ENCODE measurements at places on chromosomes 1 and 21.

- DNase-seq = no peak
These were observed 40.5 kb downstream of the C1orf198 start for GRCh38 chr1:230827801-230828200.

DNA sequence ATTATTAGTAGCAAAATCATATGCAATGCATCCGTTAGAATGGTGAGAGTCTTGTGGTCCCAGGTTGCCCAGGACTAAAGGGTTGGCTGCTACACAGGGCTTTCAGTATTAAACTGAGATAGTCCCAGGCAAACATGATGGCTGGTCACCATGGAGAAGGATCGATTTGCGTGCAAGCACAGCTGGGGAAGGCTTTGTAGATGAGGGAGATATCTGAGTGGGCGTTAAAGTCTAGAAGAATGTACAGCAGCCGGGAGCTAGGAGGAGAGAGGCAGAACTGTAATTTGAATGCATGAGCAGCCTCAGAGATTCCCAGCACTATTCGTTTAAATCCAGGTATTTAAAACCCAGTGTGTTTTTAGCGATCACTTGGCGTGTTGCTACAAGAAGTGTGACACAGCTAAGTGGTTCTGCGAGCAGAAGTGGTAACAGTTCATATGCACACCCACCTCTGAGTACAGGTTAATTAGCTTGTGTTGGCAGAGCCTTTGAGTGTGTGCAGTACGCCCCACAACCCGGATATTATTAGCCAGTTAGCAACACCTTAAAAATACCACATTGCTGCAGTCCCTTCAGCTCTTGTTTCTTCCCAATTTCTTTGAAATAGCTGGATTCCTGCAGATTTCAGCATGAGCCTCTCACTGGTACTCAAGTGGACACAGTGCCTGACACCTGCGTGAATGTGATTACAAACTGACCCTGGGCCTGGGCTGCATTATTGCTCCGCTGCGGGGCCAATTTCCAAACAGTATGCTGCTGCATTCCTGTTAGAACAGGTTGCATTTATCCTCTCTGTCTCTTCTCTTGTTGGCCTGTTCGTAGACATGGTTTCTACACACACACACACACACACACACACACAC lies 67.2 kb upstream of the SCAF4 start:
- DNase-seq = no peak

GRCh38 chr1:65105596-65105995 lies 42.4 kb upstream of the AK4 start:
- DNase-seq = no peak

DNA sequence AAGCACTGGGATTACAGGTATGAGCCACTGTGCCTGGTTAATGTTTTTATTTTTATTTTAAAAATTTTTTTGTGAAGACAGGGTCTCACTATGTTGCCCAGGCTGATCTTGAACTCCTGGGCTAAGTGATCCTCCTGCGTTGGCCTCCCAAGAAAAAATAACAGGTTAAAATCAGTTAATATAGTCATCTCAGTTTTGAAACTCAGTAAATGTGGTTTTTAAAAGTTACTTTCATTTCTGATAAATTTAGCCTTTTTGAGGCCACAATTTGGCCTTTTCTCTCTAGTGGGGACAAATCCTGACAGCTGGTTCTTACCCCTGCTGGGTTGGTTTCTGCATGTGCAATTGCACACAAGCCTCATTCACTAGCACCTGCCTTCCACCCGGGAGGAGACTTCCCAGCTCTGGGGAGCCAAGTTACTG lies 13.3 kb downstream of the PMF1 start:
- no peak for DNase-seq

GRCh38 chr1:2462819-2463218 lies 13.3 kb upstream of the PLCH2 start:
- no peak for DNase-seq

- DNase-seq = peak; percentile 63
These were observed 529 bp downstream of the EGLN1 start for GRCh38 chr1:231421546-231421970.

- DNase-seq = no peak
These were observed 8.8 kb upstream of the ETV3 start for GRCh38 chr1:157147037-157147436.

GRCh38 chr1:43271186-43272118 lies 1.7 kb downstream of the TMEM125 start:
- no peak for DNase-seq

- DNase-seq = peak; percentile 99
These were observed 94.0 kb upstream of the KIF26B start for GRCh38 chr1:245060684-245061374.

DNA sequence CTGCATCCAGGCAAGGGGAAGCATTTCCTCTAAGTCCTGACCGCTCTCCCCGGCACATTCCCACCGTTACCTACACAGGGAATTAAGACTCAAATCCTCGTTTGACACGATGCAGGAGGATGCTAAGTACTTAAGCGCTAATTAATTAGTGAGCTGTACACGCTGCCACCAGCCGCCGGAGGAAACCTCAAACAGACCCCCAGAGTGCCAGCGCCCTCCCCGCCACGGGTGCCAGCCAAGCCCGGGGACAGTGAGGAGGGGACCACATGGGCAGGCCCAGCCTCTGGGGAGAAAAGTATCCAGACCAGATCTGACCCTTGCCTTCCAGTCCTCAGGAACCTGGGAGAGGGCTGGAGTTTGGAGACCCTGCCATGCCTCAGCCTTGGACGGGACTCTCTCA lies 17.4 kb upstream of the CASZ1 start:
- DNase-seq = no peak

DNA sequence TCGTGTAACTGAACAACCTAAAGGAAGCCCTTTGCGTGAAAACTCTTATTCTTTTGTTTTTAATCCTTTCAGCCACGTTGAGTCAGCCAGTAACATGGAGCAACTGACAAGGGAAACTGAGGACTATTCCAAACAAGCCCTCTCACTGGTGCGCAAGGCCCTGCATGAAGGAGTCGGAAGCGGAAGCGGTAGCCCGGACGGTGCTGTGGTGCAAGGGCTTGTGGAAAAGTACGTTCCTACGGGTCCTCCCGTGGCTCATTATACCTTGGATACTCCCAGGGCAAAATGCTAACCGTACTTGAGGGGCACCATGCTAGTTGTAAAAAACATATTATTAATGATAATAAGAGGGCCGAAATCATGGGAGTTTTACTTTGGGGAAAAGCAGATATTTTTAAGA lies 49.4 kb downstream of the LAMC2 start:
- DNase-seq = no peak

DNA sequence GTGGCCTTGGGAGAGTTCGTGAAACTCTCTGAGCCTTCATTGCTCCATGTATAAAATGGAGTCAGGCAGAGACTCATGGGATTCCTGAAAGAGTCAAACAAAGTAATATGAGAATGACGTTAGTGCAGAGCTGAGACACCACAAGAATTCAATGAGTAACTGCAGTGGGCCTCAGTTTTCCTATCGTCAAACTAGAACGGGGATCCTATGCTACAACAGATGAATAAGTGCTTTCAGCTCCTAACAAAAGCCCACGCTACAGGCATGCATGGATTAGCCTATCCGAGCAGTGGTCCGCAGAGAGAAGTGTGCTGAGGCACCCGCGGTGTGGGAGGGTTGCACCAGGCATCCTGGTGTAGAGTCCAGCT lies 124.7 kb downstream of the SYF2 start:
- DNase-seq = no peak

- DNase-seq = no peak
These were observed 66.6 kb upstream of the CACHD1 start for GRCh38 chr1:64403331-64403730.

GRCh38 chr1:64962441-64962840 lies 3.9 kb downstream of the JAK1 start:
- no peak for DNase-seq

DNA sequence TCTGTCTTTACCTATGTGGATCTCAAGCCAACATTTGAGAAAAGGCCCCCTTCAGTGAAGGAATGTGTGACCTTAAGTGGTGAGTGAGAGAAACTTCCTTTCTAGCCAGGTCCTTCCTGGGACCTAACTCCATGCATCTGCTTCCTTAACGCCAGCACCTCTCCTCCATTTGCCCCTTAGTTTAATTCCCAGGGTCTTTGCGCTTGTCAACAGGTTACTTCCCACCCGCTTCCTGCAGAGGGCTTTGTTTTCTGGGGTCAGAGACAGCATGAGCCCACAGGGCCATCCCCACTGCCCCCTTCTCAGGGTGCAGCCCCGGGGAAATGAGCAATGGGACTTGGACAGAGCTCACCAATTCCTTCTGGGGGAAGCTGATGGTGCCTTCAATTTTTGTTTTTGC lies 54.8 kb downstream of the EVA1C start:
- no peak for DNase-seq

GRCh38 chr1:182564406-182565004 lies 24.6 kb downstream of the RNASEL start:
- no peak for DNase-seq

GRCh38 chr1:88983791-88984559 lies 8.5 kb downstream of the KYAT3 start:
- DNase-seq = peak; percentile 79

DNA sequence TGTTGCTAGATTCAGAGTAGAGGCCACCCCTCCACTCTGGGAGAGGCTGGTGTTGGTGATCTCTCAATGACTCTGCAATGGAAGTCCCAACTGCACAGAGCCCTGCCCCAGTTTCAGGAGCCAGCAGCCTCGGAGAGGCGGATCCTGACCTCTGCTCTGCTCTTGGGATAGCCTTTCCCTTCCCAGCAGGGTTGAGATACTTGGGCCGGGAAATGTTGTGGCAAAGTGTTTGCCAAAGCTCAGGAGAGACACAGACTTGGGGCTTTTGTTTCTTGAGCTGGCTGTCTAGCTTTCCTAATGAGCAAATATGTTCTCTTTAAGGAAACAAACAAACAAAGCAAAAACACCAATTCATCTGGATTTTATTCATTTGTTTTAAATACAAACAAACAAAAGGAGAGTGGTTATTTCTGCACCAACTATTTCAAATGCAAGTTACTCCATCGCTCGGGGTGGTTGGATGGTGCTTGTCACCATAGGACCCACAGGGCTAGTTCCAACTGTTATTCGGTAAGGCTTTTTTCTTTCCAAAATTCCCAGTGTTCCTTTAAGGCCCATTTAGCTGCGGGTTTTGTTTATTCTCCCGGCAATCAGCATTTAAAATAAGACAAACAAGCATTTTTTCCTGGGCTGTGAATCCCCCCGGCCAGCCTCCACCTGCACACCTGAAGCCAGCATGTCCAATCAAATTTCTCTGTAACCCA lies 193.9 kb upstream of the LMO4 start:
- no peak for DNase-seq

DNA sequence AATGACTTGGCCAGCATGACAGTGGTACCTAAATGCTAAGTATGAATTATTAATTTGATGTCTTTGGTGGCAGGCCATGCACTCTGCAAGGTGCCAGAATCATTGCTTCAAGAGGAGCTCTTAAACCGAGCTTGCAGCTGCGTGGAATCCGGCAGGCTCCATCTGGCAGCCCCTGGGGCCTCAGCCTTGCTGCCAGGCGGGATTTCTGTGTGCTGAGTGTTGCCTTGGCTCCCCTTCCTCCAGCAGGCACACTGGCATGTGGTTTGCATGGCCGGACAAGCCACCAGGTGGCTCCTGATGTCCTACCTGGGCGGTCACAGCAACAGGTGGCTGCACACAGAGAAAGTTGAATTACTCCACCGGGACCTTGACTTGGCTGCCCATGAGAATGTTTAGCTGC lies 155.4 kb downstream of the URB2 start:
- no peak for DNase-seq

GRCh38 chr1:112957133-112957812 lies 1.3 kb upstream of the SLC16A1 start:
- peak; percentile 91 for DNase-seq

DNA sequence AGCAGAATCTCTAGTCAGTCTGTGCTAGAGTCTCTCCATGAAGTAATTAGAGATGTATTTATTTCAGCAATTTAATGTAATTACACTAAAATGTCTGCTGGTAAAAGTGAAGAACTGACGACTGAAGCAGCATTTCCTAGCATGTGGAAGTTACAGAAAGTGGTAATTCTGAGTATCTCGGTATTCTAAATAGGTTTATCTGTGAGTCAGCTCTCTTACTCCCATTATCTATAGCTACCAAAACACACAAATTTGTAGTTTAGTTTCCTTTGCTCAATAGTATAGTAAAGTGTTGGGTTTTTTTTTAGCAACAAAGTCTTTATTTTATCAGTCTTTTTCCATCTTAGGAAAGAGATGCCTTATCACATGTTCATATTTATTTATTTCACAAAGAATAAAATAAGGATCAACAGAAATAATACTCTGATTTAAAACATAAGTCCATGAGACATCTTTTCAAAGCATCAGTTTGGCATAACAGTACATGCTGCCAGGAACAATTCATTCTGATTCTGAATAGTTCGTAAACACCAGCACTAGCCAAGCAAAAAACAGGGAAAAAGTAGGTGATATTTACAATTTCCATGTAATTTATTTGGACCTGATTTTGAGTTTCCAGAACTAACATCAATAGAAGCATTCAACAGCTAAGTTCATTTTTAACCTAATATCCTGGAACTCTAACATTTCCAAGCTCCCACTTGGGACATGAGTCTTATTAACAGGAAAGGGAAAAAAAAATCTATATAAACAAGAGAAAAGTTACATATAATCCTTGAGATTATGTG lies 76.3 kb downstream of the KCNT2 start:
- DNase-seq = no peak

GRCh38 chr1:57137980-57138379 lies 172.2 kb upstream of the C8B start:
- DNase-seq = no peak

DNA sequence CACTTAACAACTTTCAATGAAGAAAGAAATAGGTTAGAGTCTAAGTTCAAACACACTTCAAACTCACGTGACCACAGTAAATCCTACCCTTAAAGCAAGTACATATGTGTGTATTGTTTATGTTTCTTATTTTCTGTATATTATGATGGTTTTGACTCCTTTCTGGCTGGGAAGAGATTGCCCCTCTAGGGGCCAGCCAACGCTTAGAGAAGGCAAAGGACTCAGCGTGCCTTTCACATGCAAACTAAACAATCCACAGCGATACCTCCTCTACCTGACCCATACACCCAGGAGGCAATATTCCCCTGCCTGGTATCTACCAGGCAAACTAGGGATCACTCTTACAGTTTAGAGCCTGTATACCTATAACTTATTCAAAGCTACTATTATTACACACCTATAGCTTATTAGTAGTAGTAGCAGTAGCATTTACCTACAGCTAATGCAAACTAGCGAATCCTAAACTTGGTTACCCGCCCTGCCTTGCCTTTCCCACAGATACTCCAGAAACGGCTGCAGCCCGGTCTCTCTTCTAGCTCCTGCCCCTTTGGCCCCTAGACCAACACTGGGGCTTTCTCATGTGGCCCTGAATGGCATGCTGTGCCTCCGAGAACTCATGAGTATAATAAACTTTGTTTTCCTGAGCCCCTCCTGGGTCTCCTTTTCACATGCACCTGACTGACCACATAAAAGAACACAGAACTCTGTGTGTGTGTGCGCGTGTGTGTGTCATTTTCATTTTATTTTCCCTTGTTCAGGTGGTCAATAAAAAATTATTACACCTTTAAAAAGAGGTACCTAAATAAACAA lies 14.0 kb downstream of the NRIP1 start:
- no peak for DNase-seq

DNA sequence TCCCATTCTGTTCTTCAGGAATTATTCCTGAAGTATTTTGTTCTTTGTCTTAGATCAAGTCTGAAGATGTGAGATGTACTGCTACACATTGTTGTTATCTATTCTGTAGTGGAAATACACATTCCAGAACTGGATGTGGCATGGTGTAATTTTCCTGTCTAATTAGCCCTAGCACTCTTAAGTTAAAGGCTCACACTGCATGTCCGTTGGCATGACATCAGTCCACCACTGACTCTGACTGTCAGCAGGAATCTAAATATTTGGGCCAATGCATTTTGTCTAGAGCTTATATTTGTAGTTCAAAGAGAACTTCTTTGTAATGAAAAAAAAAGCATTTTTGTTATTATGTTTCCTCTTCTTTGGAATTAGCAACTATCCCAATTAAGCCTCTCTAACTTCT lies 201.0 kb downstream of the S1PR1 start:
- DNase-seq = no peak

Measured in fibroblast of villous mesenchyme (primary cell).